ENCODE measurements at places on chromosomes 6 and 20.

- DNase-seq: no peak
These were observed 209.8 kb downstream of the TPBG start for GRCh38 chr6:82573254-82573972.

GRCh38 chr20:20814685-20815084 is 102.2 kb upstream of the RALGAPA2 start:
- no peak for DNase-seq

GRCh38 chr20:58852543-58853271 is at the start of gene GNAS:
Gene GNAS, plus strand, starts transcription at chr20:58852716.
- DNase-seq: peak; percentile 39

GRCh38 chr6:168132531-168133167 is 53.6 kb upstream of the FRMD1 start:
- DNase-seq: no peak

- DNase-seq: no peak
These were observed 141.1 kb upstream of the AFDN start for GRCh38 chr6:167685654-167686053.

GRCh38 chr6:21750575-21750974 is 157.0 kb downstream of the SOX4 start:
- DNase-seq: no peak
